ENCODE measurements at places on chromosomes 12 and 14.

DNA sequence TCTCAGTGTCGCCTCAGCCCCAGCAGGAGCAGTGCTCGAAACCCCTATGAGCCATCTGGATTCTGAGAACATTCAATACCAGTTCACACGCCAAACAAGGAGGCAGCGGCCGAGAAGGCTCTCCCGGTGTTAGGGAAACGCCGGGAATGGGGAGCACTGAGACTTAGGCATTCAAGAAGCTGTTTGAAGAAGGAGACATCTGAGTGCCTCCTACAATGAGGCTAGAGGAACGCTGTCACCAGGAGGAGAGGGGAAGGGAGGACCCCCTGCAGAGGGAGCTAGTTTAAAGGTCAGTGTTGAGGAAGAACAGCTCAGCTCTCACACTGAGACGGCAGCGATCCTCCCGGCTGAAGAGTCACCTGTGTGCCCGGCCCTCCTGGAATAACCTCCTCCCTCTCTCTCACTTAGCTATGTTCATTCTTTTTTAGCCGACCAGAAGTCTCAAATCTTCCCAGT lies 69.9 kb downstream of the SERPINA3 start:
- DNase-seq: no peak

GRCh38 chr12:55699471-55700055 lies 8.1 kb downstream of the ITGA7 start:
- no peak for DNase-seq

DNA sequence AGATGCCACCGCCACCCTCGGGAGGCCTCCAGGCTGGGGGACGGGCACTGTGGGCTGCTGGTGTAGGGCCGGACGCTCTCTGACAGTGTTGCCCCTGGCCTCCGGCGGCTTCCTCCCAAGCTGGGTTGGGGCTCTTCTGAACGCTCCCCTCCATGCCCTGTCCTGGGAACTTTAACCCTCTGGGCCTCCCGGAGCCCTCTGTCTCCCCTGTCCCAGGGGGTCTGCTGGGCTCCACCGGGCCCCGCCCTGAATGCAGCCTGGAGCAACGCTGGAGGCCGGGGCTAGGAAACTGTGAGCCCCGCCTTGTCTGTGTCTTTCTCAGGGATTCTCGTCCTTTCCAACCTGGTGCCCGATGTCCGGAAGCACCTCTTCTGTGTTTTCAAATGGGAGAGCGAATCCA lies 45.7 kb upstream of the FBRSL1 start:
- DNase-seq: no peak

DNA sequence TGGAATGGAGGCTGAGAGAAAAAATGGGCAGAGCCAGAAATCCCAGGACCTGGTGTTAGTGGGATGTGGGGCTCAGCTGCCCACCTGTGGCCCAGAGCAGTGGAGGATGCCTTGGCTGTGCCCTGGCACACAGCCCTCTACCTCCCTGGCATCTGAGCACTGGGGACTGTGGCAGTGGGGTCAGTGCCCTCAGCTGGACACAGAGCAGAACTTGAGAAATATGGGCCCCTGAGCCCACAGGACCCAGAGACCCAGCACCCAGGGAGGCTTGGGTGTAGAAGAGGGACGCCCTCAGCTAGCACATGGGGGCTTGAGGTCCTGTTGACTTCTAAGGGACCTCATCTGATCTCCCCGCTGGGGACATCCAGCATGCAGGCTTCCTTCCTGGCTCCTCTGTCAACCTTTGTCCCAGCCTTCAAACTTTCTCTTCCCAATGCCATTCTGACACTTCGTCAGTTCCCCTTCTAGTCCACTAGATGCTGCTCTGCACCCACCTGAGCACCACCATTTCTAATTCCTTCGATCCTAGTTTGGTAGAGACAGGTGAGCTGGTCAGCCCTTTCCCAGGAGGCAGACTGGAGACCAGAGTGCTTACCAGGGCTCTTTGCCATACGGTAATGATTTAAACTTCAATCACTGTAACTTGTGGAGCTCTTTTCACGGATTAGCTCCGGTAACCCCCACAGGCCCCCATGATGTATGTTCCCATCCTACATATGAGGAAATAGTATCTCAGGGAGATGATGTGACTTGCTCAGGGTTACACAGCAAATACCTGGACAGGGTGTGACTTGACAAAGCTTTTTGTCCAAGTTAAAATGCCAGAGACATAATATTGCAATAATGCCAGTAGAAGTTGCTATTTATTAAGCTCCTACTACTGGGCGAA lies 143.7 kb downstream of the ASCL4 start:
- DNase-seq: no peak

DNA sequence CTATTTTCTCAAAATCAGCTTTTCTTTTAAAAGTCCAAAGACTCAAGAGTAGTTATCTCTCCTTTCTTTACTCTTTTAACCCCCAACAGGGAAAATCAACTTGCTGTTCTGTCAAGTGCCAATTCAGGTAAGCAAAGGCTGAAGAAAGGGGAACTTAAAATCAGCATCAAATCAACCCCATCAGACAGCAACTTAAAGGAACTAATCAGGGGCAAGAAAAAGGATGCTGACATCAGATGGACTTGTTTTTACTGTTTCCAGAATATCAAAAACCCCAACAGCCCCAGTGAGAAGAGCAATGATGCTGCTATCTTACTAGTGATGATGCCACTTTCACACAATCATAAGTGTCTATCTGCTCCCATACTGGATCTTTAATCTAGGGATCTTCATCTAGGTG lies 3.4 kb downstream of the BAZ2A start:
- DNase-seq: no peak

DNA sequence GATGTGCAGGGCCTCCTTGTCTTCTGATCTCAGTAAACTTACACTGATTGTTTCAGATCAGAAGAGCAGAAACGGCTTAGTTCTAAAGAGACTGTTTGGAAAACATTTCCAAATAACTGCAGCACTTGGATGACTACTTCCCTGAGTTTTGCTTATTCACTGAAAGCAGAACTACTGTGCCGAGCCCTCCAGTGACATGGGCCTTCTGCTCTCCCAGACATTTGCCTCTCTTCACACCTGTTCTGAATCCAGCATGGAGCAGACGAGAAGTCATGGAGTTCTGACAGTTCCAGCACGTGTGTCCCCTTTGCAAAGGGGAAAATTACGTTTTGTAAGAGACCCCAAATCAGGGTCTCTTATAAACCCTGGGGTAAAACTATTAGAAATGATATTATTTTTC lies 31.4 kb downstream of the ETNK1 start:
- DNase-seq: no peak

DNA sequence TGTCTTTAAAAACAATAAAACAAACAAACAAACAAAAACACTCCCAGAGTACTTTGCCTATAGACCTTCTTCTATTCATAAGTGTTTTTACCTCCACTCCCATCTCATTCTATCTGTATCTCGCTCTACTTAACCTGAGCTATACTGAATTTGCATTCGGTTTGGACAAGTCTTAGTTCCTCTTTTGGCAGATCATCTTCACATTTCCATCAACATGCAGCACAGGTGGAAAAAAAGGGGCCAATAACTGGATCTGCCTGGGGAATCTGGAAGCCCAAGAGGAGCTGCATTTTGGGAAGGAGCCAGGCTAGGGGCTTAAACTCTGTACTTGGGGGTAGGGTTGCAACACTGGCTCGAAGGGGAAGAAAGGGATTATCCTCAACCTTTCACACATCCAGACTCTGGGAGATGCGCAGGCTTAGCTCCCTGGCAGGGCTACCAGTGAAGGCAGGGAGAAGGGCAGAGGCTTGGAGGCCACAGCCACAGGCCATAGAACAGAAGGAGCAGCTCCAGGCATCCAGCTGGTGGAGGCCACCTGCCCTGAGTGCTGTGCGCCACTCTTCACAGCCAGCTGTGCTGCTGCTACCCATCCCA lies 4.1 kb downstream of the NINJ2 start:
- DNase-seq: no peak

DNA sequence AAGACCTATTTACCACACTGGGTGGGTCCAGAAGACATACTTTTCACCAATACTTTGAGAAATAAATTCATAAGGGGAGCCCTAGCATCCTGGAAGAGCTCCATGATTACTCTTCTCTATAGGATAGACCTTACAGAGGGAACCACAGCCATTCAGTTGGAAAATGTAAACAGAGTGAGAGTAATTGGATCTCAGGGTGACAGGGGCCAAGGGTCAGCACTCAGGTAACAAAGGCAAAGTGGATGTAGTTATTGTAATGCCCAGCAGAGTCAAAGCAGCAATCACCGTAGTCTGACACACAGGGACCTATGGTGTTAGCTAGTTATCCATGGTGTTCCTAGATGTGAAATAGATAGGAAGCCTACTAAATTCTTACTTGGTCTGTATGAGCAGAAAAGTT lies 10.8 kb upstream of the GTF2A1 start:
- DNase-seq: no peak

DNA sequence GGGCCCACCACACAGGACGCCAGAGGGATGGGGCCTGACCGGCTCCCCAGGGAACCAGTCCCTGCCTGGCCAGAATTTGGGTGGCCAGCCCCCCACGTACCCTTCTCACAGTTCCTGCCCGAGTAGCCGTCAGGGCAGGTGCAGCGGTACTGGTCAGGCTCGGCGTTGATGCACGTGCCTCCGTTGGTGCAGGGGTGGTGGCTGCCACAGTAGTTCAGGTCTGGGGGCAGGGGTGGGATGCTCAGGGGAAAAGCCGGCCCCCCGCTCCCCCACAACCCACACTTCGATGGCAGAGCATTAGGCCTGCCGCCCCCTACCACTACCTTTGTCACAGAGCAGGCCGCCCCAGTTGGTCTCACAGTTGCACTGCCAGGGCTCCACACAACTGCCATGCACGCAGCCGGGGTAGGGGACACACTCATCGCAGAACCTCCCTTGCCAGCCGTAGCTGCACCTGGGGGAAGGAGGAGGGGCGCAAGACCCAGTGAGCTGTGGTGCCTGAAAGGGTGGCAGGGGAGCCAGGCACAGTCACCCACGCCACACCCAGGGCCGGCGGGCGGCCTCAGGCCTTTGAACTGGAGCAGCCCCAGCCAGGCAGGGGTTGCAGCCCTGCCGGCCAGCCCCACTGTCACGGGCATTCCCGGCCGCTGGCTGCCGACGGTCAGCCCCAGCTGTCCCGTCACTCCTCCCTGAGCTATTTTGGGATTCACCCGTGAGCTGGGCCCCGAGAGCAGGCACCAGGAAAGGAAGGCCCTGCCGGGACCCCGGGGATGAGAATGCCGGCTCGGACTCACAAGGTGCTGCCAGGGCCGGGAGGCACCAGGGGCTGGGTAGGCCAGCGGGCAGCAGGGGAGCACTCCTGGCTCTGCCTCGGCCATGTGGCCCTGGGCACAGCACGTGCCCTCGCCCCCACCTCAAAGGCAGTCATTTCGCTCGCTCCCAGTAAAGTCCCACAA lies 16.5 kb downstream of the JAG2 start:
- no peak for DNase-seq

DNA sequence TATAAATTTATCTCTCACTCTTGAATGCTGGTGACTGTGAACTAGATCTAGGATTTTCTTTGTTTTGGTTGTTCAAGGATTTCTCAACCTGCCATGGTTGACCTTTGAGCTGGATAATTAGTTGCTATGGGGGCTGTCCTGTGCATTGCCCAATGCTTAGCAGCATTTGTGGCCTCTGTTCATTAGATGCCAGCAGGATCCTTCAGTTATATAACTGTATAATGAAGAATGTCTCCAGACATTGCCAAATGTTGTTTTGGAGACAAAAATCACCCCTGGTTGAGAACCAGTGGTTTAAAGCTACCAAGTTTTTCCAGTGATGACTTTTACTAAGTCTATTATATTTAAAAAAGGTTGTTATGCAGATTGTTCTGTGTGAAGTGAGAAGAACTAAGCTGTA lies 147.9 kb upstream of the STXBP6 start:
- no peak for DNase-seq

GRCh38 chr14:105198588-105198987 lies 17.5 kb upstream of the NUDT14 start:
- no peak for DNase-seq

- no peak for DNase-seq
Measured at GRCh38 chr14:32620724-32621123, 291.6 kb downstream of the AKAP6 start.

GRCh38 chr14:98183556-98183955 lies 1088.4 kb downstream of the BCL11B start:
- no peak for DNase-seq

- no peak for DNase-seq
Measured at GRCh38 chr14:30440961-30441360, 118.0 kb upstream of the G2E3 start.

DNA sequence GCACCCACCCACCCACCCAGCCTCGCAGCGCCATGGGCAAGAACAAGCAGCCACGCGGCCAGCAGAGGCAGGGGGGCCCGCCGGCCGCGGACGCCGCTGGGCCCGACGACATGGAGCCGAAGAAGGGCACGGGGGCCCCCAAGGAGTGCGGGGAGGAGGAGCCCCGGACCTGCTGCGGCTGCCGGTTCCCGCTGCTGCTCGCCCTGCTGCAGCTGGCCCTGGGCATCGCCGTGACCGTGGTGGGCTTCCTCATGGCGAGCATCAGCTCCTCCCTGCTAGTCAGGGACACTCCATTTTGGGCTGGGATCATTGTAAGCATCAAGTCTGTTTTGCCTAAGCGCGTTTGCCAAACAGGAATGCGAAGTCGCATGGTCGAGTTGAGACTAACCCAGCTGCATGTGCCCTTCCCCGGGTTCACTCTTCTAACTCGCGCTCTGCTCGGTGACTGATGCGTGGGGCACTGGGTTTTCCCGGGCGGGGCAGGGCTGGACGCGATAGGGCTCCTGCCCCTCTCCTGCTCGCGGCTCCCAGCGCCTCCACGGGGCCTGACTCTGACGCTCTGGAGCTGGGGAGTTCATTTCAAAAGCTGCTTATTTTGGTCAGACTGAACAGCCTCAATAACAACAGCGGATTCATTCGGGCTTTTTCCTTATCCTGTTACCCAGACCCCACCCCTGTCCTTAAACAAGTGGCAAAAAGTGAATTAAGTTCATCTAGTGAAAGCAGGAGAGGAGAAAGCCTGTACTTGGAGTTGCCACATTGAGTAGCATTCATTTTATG lies 458 bp downstream of the SSPN start:
- DNase-seq: no peak

DNA sequence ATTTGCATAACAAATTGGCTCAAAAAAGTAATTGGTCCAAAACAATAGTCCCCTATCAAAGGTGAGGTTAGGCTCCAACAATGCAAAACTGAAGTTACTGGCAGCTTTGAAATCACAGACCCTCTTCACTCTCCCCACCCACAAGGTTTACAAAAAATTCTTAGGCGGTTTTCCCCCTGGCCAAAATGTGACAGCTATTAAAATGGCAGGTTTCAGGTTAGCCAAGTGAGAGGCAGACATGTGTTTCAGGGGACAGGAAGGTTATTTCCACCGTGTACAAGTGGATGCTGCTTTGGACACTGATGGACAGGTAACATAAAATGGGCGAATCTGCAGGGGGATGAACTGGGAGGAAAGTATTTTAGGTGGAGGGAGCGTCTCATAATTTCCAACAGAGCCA lies 888 bp upstream of the SPIC start:
- no peak for DNase-seq

DNA sequence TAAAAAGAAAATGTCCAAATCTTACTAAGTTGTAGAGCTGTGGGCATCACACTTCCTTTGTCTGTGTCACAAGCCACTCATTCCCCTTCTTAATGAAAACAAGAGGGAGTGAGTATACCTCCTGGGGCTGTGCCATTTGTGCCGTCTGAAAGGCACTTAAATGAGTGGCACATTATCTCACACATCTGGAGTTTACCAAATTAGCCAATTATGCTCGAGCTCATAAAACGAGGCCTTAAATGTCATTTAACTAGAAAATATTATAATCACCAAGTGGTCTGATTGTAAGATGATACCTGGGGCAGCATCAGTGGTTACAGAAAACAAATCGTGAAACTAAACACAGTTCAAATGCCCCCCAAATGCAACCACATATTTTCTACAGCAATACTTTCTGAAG lies 146.1 kb downstream of the PAX9 start:
- no peak for DNase-seq

GRCh38 chr12:32918890-32919801 lies 22.6 kb upstream of the PKP2 start:
- DNase-seq: no peak
